ENCODE measurements at places on chromosomes 2 and 18.

GRCh38 chr2:44940732-44941464 is 604 bp upstream of the SIX3 start:
- DNase-seq, result no peak

DNA sequence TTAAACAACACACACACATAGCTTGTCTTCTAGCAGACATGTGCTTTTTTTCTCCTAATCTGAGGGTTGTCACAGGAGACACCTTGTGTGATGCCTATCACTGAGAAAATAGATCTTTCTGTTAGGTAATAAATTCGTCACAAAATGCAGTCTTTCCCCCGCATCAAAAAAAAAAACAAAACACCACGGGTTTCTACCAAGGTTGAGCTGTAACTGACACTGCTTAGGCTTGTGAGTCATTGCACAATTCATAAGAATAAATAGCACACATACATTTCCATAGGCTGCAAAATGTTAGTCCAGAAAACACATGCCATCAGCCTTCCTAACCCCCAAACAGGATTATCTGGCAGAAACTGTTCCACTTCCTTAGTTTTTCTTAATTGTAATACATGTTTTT is 6.5 kb downstream of the TMEM163 start:
- DNase-seq, result no peak

- no peak for DNase-seq
These were observed 45.3 kb upstream of the IGFBP5 start for GRCh38 chr2:216740557-216741222.

DNA sequence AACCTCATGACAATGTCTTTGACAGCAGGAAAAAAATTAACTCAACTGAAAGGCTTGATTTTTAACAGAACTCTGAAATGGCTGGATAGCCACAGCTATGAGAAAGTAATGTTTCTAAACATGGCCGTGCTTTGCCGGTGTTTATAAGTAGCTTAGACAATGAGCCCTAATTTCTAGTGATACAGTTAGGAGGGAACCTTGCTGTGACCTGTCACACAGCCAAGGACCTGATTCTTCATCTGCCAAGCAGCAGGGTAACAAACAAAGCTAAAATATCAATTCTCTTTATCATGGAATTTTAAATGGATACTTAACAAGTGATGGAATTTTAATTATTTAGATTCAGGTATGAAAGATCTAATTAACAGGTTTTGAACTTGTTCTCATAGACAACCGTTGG is 24.3 kb upstream of the DYNC2LI1 start:
- DNase-seq, result no peak

Data from fibroblast of skin of left quadriceps (primary cell).